ENCODE measurements at places on chromosomes 11 and 22.

DNA sequence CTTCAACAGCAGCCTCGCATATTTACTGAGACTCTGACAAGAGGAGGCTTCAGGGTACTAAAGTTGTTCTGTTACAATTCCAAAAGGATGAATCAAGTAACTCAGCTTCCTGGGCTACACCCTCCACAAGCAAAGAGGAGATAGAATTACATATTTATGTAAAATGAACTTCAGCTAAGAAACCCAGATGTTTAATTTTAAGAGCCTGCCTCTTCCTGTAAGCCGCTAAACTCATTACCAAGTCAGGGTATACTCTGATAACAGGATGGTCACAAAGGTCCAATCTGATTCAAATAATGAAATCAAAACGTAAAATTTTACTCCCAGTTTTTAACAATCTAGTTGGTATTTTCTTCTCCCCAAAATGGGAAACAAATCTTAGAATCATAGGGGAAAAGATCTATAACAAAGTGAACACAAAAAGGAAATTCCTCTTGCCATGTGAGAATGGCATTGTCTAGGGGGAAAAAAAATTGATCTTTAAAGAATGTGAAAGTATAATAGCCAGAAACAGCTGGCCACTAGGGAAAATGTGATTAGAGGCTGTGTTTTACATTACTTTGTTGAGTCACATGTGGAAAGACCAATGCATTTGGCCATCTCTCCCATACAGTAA is 30.9 kb downstream of the CHEK2 start:
- peak; percentile 58 for DNase-seq

DNA sequence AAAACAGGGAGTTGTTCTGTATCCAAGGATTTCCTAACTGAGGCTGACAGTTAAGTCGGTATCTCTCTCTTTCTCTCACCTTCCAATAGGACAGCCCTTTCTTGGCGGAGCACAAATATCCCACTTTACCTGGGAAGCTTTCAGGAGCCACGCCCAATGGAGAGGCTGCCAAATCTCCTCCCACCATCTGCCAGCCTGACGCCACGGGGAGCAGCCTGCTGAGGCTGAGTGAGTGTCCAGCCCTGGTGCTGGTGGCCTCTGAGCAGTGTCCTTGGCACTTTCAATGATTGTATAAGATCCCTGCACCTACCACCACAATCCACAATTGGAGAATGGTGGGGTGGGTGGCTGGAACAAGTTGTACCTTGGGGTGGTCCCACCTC is 33.7 kb downstream of the CYB5R2 start:
- no peak for DNase-seq

DNA sequence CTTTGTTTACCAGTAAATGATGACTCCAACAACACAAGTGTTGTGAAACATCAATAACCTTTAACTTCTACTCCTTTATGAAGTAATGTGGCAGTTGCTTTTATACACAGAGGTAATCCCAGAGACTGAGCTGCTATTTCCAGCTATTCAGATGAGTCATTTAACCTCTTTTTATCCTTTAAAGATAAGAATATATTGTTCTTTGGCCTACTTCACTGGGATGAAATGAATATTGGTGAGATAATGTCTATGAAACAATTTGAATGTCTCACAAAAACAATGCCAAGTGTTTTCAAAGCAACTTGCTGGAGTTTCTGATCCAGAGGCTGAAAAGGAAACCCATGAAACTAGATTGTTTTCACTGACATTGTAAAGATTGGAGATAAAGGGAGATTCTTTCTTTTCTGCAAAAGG is 564.4 kb upstream of the LUZP2 start:
- DNase-seq, result peak; percentile 3

DNA sequence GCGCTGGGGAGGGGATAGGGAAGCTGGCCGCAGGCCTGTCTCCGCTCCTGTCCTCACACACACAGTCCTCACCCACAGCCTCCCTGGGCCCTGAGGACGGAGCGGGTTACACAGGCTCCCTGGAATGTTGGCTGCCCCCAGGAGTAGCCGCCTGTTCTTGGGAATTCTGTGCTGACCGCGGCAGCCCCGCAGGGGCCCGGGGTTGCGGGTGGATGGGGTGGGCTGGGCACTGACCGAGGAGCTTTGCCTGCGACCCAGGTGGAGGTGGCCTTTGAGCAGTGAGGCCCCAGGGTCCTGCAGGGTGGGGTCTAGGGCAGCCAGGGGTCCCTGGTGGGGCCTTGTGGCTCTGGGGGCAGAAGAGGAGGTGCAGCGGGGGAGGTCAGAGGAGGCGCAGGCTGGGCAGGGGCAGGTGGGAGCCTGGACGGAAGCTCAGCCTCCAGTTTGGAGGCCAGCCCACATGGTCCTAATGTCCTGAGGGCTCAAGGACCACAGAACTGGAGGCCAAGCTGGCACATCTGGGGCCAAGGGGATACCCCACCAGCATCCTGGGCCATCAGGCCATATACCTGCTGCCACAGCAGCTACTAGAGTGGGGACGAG is 6.6 kb upstream of the MRGPRG start:
- DNase-seq, result no peak

- DNase-seq, result no peak
These were observed 185.2 kb downstream of the CSNK2A3 start for GRCh38 chr11:11167806-11168205.

DNA sequence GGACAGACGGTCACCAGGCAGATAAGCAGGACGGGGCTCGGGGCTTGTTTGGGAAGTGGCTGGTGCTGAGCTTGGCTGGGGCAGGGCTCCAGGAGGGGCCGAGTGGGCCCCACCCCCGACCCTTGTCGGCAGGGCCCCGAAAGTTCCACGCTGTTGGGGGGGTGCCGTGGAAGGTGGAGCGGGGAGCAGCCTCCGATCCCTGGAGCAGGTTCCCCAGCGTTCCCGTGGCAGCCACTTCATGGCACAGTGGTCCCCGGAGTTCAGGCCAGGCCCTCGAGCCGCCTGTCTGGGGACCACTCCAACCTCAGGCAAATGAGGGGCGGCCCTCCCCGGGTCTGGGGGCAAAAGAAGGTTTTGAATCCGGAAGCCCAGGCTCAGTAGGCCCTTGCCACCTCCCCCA is 46.7 kb upstream of the PPARA start:
- no peak for DNase-seq

GRCh38 chr22:37248251-37248650 is 4.2 kb upstream of the RAC2 start:
- DNase-seq, result no peak

DNA sequence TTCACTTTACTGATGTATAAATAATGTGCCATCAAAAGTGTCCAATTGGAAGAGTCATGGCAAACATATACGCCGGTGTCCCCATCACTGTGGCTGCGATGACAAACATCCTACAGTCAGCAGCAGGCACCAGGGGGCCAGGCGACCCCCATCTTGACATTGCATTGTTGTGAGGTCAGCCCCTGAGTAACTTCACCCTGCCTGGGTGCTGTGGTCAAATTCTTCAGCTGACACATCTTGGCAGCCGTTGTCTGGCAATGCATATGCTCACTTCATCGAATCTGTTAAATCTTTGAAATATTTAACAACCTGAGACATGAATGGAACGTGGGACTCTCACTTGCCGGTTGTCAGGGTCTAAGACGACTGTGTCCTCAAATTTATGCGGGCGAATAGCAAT is 430.9 kb downstream of the BRD1 start:
- DNase-seq, result no peak

DNA sequence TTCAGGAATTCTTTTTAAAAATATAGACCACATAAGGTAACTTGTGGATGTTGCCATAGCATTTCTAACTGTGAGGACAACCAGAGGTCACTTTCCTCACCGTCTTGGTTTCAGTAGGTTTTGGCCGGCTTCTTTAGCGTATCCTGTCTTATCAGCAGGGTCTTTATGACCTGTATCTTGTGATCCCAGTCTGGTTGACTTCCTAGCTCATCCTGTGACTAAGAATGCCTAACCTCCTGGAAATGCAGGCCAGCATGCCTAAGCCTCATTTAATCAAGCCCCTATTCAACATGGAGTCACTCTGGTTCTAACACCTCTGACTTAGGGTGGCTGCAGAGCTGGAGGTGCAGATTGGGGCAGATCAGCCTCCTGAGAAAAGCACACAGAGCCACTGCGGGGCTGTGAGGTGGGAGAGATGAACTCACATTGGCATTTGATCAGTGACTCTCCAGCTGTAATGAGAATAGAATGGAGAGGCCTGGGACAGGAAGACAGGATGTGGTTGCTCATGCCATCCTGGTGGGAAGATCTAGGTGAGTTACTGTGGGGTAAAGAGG is 41.1 kb upstream of the TOP3B start:
- DNase-seq, result peak; percentile 7

- DNase-seq, result no peak
These were observed 98.6 kb downstream of the KIAA1671 start for GRCh38 chr22:25051073-25051472.

DNA sequence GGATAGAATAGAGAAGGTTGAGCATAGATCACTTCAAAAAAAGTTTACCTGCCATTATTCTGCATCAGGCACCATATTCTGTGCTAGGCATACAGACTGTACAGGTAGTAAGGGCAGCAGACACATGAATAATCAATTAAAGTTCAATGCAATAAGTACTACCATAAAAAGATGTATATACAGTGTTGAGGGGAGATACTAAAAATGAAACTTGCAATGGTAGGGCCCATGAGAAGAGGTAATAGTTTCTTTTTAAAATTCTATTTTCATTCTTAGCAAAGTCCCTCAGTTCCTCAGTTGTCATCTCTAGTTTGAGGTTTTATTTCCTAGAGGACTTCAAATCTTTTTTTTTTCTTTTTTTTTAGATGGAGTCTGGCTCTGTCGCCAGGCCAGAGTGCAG is 819.9 kb downstream of the FAM181B start:
- DNase-seq, result no peak

DNA sequence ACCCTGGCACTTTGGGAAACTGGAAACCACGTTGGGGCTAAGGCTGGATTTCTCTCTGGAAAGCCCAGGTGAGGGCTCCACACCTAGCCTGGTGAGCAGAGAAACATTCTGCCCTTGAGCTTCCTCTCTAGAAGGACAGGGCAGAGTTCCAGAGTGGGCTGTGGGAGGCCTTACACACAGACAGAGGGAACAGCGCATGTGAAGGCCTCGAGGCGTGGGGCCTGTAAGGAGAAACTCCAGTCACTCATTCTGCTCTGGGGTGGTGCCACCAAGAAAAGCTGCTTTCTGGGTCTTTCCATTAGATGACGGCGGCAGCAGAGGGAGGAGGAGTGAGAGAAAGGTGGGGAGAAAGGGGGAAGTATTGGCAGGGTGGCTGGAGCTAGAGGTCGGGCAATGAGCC is 183.1 kb downstream of the CHST1 start:
- DNase-seq, result no peak

DNA sequence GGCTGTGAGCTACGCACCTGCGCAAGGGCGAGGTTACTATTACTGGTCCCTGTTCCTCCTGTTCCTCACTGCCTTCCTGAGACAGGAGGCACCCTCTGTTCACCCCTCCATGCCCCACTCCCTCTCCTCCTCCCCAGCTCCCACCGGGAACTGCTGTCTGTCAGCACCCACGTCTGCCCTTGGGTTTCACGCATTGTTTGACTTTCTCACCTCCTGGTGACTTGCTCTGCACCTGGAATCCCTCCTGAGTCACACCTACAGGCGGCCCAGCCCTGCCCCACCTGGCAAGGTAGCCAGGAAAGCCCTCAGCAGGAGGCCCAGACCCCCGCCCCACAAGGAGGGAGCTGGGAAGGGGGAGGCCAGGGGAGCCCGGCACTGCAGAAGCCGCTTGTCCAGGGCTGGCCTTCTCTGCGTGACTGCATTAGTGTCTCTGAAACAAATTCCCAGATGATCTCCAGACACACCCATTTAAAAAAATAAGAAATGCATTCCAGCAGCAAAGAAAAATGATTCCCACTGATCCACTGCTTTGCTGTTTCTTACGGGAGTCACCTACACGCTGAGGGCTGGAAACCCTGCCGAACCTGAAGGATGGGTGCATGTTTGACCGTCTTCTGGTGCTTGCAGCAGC is 86.4 kb downstream of the CELSR1 start:
- DNase-seq, result no peak

DNA sequence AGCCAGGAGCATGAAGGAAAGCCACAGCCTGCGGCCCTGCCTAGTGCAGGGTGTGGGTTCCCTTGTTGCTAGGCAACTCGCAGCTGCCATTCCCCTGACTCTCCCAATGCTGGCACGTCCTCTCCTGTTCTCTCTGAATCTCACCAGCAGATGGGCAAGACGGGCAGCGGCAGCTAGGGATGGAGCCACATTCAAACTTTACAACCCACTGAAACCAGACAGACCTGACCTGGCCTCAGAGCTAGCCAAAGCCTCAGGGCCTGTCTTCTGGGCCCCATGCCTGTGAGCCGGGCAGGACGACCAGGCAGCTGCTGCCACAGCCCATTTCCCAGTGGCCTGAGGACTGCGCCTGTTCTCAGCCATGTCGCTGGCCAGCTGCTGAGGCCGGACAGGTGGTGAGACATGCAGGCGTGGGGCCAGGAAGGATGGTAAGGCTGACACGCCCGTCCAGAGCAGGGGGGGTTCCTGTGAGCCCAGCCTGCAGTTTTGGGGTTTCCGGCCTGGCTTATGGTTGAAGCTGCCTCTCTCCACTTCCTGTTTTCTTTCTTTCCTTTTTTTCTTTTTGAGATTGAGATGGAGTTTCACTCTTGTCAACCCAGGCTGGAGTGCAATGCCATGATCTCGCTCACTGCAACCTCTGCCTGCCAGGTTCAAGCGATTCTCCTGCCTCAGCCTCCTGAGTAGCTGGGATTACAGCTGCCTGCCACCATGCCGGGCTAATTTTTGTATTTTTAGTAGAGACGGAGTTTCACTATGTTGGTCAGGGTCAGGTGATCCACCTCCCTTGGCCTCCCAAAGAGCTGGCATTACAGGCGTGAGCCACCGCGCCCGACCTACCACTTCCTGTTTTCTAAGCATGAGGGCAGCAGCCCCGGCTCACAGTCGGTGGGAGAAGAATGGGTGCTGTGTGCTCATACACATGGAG is 4.1 kb downstream of the SUN2 start:
- DNase-seq, result no peak

- no peak for DNase-seq
These were observed 638 bp upstream of the TENM4 start for GRCh38 chr11:79441461-79441875.

GRCh38 chr22:37318364-37319109 is 36.2 kb downstream of the CYTH4 start:
- DNase-seq, result no peak

- no peak for DNase-seq
These were observed 59.3 kb downstream of the GGTLC2 start for GRCh38 chr22:22703715-22704114.

GRCh38 chr11:2834503-2835273 is 50.9 kb downstream of the CDKN1C start:
- no peak for DNase-seq

DNA sequence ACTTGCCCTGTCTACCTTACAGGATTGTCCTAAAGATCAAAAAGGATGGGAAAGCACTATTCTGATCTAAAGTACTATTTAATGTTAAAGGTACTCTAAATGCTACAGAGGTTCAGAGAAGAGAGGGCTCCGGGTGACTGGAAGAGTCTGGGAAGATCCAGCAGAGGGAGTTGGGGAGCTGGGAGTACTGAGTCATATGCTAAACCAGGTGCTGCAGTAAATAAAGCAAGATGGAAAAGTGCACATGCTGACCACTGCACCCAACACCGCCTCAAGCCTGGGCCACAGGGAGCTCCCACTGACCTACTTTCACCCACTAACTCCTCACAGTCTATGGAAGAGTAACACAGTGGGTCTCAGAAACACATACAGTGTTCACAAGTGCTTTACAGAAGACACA is 49.3 kb downstream of the WT1 start:
- DNase-seq, result peak; percentile 11

- no peak for DNase-seq
These were observed 38.7 kb downstream of the TMEM45B start for GRCh38 chr11:129854232-129854805.

- DNase-seq, result no peak
These were observed 10.5 kb downstream of the CXCR5 start for GRCh38 chr11:118894192-118894591.

Data from kidney capillary endothelial cell (primary cell).